Astrocyte of the spinal cord (primary cell): ENCODE measurements at places on chromosomes 6 and 20.
A peak's percentile ranks its signal among the peaks of the same experiment; 100 is the strongest.

DNA sequence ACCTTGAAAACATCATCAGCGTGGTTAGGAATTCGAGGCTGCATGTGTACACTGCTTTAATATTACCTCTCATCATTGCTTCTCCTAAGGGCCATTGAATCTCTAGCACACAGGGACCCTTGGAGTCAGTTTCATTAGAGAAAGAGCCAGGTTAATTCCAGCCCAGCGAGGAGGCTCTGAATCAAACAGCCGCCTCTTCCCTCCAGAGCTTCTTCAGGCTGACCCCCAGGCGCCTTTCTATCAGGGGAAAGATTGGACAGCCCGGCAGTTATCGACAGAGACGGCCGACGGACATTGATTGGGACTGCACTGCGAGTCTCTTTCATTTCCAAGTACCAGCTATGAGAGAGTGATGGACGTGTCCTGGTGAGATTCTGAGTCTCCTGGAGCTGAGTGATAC lies 159.2 kb downstream of the ANKRD60 start:
- DNase-seq: no peak

- peak; percentile 85 for DNase-seq
These were observed 11.9 kb upstream of the CPNE5 start for GRCh38 chr6:36851149-36851614.

DNA sequence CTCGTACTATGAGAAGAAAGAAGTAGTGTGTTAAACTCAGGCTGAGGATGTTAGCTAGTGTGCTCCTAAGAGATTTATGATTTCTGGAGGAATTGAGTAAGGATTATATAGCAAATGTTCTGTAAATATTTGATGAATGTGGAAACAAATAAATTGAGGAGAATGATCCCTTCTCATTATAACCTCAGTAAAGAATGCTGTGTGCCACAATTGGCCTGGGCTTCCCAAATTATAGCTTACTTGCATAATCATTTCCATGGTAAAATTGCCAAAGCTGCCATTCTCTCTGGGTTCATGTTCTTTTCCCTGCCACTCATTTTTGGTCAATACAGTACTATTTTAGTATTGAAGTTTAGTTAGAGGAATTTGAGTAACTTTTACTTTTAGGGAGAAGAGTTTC lies 128.5 kb downstream of the FLRT3 start:
- no peak for DNase-seq

GRCh38 chr20:53040693-53041589 lies 68.8 kb downstream of the TSHZ2 start:
- no peak for DNase-seq

DNA sequence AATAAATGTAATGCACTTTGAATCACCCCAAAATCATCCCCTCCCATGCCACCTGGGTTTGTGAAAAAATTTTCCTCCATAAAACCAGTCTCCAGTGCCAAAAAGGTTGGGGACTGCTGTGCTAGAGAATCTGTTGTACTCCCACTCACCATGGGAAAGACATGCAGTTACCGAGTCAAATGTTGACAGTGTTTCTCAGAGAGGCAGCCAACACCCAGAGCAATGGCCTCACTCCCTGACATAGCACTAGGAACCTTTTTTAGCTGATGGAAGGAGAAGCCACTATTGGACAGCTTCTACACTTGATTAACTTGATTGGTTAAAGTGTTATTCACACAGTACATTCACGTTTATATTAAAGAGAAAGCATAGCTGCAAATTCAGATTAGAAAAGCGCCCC lies 59.8 kb upstream of the MANEA start:
- DNase-seq: no peak

GRCh38 chr20:40100261-40100660 lies 588.8 kb downstream of the MAFB start:
- DNase-seq: no peak
